Mesenchymal stem cell (in vitro differentiated cells and primary cell): ENCODE measurements at places on chromosomes 12 and 14.

- H3K36me3 ChIP-seq = no peaks in the 10 kb centered on the region
- H3K27me3 ChIP-seq = no peaks in the 10 kb centered on the region
- no peak overlapping the region for H3K4me3 ChIP-seq
Measured at GRCh38 chr12:32265951-32266350, 133.4 kb upstream of the FGD4 start.

- no peak overlapping the region for H3K27ac ChIP-seq
- H3K4me1 ChIP-seq = no peaks in the 10 kb centered on the region
- H3K27me3 ChIP-seq = peaks cover 54% of the 10 kb centered on the region
- no peak for DNase-seq
- no peaks in the 10 kb centered on the region for H3K36me3 ChIP-seq
- H3K4me3 ChIP-seq = no peak overlapping the region
Measured at GRCh38 chr14:104550340-104550860, 29.2 kb upstream of the C14orf180 start.

DNA sequence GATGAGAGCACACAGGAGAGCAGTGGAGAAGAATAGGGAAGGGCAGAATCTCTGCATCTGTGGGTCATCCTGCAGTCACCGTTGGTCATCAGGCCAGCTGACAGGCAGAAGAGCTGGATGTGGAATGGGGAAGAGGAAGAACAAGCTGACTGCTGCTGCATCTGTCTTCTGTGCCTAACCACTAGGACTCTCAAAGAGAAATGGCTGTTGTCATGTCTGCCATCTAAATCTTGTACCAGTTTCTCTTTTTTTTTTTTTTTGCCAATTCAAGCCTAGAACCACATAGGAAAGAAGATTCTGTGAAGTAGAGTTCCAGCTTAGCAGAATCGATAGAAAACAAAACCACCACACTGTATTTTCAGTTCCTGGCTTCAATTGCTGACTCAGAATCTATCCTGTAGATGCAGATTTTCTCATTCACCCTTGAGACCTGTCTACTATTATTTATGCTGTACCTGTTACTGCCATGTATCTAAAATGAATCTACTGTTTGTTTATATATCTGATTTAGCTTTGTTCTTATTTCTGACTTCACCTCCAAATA is 421.9 kb upstream of the PRICKLE1 start:
- no peak for DNase-seq
- no peak overlapping the region for H3K27ac ChIP-seq
- no peaks in the 10 kb centered on the region for H3K36me3 ChIP-seq
- no peaks in the 10 kb centered on the region for H3K27me3 ChIP-seq
- H3K4me3 ChIP-seq = no peak overlapping the region
- peaks cover 4% of the 10 kb centered on the region for H3K4me1 ChIP-seq

DNA sequence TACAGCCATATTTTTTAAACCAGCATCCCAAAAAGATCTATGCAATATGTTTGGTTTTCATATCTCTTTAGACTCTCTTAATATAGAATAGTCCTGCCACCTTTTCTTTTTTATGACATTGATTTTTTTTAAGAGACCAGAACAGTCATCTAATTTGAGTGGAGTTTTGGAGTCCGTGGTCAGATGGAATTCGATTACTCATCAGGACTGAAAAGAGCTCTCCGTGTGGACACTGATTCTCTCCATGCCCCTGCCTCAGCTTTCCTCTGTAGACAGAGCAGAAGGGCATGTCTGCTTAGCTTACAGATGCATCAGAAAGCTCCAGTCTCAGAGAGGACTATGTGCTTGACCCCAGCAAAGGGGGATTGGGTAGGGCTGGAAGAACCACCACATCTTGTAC is 27.8 kb downstream of the SMCO2 start:
- H3K4me3 ChIP-seq = no peak overlapping the region
- DNase-seq = peak; percentile 86
- no peaks in the 10 kb centered on the region for H3K27me3 ChIP-seq
- H3K27ac ChIP-seq = no peak overlapping the region

GRCh38 chr12:48044396-48044795 is 40.1 kb upstream of the COL2A1 start:
- DNase-seq = no peak
- no peak overlapping the region for H3K4me3 ChIP-seq
- no peaks in the 10 kb centered on the region for H3K27me3 ChIP-seq
- no peak overlapping the region for H3K27ac ChIP-seq

GRCh38 chr14:23512156-23512555 is 39.4 kb downstream of the ZFHX2 start:
- no peak overlapping the region for H3K27ac ChIP-seq
- no peak overlapping the region for H3K4me3 ChIP-seq
- peaks cover 1% of the 10 kb centered on the region for H3K4me1 ChIP-seq
- H3K27me3 ChIP-seq = no peaks in the 10 kb centered on the region
- no peak for DNase-seq

DNA sequence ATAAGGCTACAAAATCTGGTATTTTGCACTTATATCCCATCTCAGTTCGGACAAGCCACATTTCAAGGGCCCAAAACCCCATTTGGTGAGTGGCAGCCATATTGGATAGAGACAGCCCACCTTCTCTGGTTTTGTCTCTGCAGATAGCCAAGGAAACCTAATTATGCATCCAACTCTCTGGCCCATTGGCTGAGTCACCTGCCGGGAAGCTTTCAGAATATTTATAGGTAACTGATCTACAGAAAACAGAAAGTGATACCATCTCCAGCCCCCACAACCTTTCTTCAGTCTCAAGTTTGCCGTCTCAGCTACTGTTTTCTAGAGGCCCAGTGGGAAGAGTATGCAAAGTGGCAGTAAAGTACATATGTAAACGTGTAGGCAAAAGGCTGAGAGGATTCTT is 33.7 kb upstream of the PPP1CC start:
- H3K27ac ChIP-seq = no peak overlapping the region
- no peaks in the 10 kb centered on the region for H3K36me3 ChIP-seq
- no peak for DNase-seq
- H3K4me3 ChIP-seq = no peak overlapping the region
- H3K27me3 ChIP-seq = peaks cover 4% of the 10 kb centered on the region

DNA sequence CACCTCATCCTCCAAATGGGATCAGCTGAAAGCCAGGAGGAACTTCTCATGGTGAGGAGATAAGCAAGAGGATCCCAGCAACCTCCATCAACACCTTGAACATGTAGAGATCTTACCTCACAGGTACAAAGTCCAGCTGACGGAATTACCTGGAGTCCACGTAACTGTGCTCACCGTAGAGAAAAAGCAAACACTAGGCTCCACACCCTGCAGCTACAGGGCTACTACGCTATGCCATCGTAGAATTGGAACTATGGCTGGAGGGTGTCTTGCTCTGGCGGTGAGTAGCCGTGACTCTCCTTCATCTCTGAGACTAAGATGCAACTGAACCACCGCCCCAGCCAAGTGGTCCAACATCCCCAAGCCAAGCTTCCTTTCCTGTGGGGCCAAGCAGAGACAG is 50.5 kb downstream of the CRY1 start:
- no peak overlapping the region for H3K4me3 ChIP-seq
- H3K27me3 ChIP-seq = no peaks in the 10 kb centered on the region
- DNase-seq = no peak
- H3K36me3 ChIP-seq = no peaks in the 10 kb centered on the region
- H3K4me1 ChIP-seq = no peaks in the 10 kb centered on the region

DNA sequence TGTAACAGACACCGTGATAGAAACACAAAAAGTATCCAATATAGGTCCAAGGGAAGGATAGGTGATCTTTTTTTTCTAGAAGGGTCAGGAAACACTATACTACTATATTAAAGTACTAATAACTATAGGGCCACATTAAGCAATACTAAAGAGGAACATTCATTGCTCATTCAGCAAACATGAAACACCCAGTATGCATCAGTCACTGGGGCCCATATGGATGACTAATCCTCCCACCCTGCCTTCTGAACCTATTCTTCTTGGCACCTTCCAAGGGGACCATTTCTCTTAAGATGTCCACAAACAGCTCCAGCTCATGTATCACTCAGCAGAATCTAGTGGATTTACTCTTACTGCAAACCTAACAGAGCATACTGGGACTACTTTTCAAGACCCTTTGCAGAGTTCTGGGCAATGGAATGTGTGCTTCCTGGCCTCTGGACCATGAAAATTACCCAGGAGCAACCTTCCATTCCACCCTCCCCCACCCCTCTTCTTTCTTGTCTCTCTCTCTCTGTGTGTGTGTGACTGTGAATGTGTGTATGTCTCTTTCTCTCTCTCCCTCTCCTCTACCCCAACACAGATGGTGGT is 187.9 kb downstream of the EPS8 start:
- H3K27me3 ChIP-seq = no peaks in the 10 kb centered on the region
- H3K27ac ChIP-seq = peak overlapping the region; percentile 66
- peak; percentile 52 for DNase-seq

- DNase-seq = no peak
- H3K36me3 ChIP-seq = no peaks in the 10 kb centered on the region
- H3K4me1 ChIP-seq = no peaks in the 10 kb centered on the region
- H3K4me3 ChIP-seq = no peak overlapping the region
- H3K27me3 ChIP-seq = no peaks in the 10 kb centered on the region
Measured at GRCh38 chr14:97380539-97380941, 583.4 kb downstream of the VRK1 start.

DNA sequence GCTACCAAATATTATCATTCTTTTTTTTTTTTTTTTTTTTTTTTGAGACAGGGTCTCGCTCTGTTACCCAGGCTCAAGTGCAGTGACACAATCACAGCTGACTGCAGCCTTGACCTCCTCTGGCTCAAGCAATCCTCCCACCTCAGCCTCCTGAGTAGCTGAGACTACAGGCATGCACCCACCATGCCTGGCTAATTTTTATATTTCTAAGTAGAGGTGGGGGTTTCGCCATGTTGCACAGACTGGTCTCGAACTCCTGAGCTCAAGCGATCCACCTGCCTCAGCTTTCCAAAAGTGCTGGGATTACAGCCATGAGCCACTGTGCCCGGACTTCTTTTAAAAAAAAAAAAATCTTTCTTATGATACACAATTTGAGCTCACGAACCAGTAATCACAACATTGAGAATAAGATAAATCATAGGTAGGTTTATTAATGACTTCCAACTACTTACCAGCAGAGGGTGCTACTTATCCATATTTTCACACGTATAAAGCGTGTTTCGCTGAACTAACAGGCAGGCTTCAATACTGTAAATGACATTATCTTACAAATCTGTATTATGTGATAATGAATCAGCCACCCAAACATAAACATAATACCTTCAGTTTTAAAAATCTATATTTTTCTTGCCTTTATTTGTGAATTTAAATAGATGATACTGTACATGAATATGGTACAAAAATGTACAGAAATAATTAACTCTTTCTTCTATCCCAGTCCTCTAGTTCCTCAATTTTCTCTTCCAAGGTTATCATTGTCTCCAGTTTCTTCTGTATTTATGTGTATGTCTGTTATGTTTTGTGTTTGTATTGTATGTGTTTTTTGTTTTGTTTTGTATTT is 42.5 kb upstream of the BCAT1 start:
- no peaks in the 10 kb centered on the region for H3K36me3 ChIP-seq
- H3K4me3 ChIP-seq = no peak overlapping the region
- H3K27ac ChIP-seq = no peak overlapping the region
- H3K27me3 ChIP-seq = peaks cover 10% of the 10 kb centered on the region

GRCh38 chr12:115984616-115985015 is 292.9 kb downstream of the MED13L start:
- no peak overlapping the region for H3K4me3 ChIP-seq
- H3K36me3 ChIP-seq = peaks cover 23% of the 10 kb centered on the region
- no peak for DNase-seq
- H3K4me1 ChIP-seq = no peaks in the 10 kb centered on the region
- no peaks in the 10 kb centered on the region for H3K27me3 ChIP-seq
- H3K27ac ChIP-seq = no peak overlapping the region

GRCh38 chr12:54486173-54486867 is 11.2 kb upstream of the NCKAP1L start:
- H3K4me3 ChIP-seq = no peak overlapping the region
- no peak for DNase-seq
- no peaks in the 10 kb centered on the region for H3K4me1 ChIP-seq
- no peaks in the 10 kb centered on the region for H3K36me3 ChIP-seq

DNA sequence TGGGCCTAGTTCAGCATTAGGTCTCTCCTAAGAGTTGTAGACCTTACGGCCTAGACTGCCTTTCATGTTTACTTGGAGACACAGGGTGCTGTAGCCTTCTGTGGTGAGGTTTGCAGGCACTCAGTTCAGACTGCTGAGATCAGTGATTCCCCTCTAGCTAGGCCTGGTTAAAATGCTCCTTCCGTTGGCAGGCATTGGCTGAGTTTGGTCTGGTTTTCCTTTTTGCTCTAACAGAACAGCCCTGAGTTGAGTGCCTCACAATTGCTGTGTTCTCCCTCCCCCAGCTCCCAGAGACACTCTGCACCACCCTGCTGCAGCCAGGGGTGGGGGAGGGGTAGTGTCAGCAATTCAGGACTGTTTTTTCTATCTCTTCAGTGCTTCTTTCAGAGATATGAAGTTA is 178.9 kb upstream of the DYRK2 start:
- peak; percentile 49 for DNase-seq
- no peak overlapping the region for H3K27ac ChIP-seq
- H3K27me3 ChIP-seq = no peaks in the 10 kb centered on the region
- H3K36me3 ChIP-seq = no peaks in the 10 kb centered on the region
- no peak overlapping the region for H3K4me3 ChIP-seq

- H3K36me3 ChIP-seq = no peaks in the 10 kb centered on the region
- no peak for DNase-seq
- H3K27ac ChIP-seq = no peak overlapping the region
- no peak overlapping the region for H3K4me3 ChIP-seq
Measured at GRCh38 chr12:131147894-131148293, 194.2 kb downstream of the ADGRD1 start.

DNA sequence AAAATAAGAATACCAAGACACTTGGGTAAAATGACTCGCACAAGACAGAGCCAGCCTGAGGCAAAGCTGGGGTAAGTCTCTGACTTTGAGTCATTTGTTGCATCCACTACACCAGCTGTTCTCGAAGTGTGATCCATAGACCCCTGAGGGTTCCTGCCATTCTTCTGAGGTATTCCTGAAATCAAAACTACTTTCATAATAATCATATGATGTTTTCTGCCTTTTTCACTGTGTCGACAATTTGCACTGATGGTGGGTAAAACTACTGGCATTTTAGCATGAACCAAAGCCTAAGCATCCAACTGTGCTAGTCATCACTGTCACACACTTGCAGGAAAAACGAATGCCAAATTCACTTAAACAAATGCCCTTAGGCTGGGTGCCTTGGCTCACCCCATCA is 135.5 kb upstream of the FUT8 start:
- no peak overlapping the region for H3K27ac ChIP-seq
- H3K36me3 ChIP-seq = peaks cover 8% of the 10 kb centered on the region
- peak; percentile 24 for DNase-seq
- no peaks in the 10 kb centered on the region for H3K4me1 ChIP-seq

DNA sequence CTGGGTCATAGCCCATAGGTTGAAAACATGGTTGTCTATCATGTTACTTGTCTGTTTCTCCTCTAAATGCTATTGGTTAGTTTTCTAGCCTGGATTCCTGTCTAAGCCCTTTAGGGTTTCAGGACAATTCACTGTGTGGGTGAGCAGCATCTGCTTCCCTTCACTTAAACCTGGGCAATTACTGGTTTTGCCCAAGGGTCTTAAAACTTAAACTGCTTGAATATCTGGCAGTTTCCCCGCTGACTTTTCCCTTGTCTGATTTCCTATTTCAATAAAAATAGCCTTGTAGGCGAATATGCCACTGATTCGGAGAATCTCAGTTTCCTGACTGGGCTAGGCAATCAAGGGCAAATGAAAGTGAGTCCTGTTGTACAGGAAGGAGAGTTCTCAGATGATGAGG is 138.7 kb upstream of the FGD4 start:
- no peak overlapping the region for H3K27ac ChIP-seq
- H3K27me3 ChIP-seq = no peaks in the 10 kb centered on the region
- DNase-seq = no peak
- peaks cover 1% of the 10 kb centered on the region for H3K4me1 ChIP-seq
- no peak overlapping the region for H3K4me3 ChIP-seq
